Stimulated activated naive CD4-positive, alpha-beta T cell (primary cell): ENCODE measurements at places on chromosomes 6 and 20.

- DNase-seq: no peak
Measured at GRCh38 chr6:28208111-28208659, 16.9 kb upstream of the ZSCAN9 start.

- DNase-seq: no peak
Measured at GRCh38 chr6:104940893-104941728, 15.8 kb upstream of the LIN28B start.

DNA sequence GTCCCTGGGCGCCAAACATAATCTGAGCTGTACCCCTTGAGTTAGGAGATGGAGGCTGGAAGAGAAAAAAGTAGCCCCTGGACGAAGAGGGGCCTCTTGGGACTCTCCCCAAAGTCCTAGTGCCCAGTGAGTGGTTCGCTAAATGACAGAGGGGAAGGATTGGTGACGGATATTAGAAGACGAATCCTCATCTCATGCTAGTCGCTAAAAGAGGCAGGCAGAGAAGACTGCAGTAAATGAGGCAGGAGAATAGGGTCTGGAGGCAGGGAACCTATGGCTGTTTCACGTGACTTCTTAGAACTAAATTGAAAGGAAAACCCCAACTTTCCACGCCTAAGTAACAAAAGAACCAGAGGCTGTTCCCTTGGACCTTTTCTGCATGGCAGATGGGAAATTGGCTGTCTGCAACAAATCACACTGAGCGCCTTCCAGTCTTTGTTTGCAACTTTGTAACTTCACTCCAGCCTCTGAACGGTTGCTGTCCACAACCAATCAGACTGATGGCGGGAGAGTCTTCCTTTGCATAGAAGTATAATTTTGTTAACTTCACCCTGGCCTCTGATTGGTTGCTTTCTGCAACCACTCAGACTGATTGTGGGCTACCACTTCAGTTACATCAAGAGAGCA is 731 bp upstream of the RBL1 start:
- DNase-seq: no peak

GRCh38 chr6:16805243-16805950 is 44.1 kb upstream of the ATXN1 start:
- DNase-seq: no peak

DNA sequence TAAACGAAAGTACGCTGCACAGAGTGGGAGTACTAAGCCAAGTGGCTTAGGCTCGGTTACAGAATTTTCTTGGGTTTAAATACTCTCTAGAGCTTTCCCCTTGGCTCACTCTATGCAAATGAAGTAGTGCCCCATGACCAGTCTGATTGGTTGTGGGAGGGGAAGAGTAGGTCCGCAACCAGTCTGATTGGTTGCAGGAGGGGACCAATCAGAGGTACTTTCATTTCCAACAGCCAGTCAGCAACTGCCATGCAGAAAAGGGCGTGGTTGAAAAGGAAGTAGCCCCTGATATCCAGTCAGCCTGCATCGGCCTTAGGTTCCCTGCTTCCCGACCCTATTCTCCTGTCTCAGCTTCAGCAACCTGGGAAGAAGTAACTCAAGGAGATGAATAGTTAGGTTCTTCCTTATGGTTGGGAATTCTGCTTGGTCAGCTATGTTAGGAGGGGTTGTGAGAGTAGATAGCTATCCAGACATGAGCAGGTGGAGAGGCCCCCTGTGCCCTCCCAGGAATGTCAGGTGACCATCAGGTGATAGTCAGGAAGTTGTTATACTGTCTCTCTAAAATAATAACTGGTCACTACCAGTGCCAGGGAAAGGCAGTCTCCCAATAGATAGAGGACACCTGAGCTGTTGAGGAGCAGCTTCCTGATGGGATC is 57.4 kb downstream of the FARS2 start:
- DNase-seq: no peak

DNA sequence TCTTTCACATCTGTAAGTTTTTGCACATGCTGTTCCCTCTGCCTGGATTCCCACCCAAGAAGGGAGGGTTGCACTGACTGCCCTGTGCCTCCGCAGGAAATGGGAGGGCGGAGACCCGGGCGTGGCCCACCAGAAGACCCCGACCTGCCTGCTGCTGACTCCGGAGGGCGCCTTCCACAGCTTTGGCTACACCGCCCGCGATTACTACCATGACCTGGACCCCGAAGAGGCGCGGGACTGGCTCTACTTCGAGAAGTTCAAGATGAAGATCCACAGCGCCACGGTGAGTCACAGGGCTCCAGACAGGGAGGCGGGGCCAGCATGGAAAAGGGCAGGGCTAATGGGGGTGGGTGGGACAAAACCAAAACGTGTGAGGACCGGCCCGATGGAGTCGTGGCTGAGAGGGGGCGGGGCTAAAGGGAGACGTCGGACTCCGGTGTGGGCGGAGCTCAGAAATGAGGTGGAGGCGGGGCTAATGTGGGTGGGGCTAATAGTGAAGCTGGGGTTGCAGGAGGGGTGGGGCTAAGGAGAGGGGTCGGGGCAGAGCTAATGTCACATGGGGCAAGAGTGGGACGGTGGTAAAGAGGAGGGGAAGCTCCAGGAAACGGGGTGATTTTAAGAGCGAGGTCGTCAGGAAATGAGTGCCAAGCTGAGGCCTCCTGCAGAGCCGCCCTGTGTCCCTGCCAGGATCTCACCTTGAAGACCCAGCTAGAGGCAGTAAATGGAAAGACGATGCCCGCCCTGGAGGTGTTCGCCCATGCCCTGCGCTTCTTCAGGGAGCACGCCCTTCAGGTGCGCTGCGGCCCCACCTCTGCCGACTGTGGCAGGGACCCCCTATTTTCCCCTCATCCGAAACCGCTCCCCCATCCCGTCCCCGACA is 12.6 kb downstream of the HSPA12B start:
- peak; percentile 72 for DNase-seq

GRCh38 chr20:59460352-59460751 is 144.0 kb upstream of the PHACTR3 start:
- no peak for DNase-seq

DNA sequence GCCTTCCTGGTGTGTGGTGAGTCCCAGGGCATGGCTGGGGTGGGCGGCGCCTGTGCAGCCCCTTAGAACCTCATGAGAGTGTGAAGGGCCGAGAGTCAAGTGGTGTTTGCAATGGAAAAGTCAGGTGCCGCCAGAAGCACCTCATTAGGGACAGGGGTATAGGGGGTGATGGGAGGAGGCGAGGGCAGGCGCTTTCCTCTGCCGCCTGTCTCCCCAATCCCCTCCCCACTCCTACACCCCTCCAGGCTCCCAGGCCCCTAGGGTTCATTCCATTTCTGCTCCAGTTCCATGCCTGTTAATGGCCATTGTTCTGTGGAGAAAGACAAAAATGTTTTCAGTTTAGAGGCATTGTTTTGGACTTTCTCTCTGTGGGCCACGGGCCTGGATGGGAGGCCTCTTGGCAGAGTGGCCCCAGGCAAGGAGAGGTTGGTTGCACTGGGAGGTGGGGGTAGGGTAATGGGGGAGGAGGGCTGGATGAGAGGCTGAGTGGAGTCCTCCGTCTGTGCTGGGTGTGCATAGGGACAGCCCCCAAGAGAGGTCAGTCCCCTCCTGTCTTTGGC is 21.4 kb upstream of the SCUBE3 start:
- no peak for DNase-seq

DNA sequence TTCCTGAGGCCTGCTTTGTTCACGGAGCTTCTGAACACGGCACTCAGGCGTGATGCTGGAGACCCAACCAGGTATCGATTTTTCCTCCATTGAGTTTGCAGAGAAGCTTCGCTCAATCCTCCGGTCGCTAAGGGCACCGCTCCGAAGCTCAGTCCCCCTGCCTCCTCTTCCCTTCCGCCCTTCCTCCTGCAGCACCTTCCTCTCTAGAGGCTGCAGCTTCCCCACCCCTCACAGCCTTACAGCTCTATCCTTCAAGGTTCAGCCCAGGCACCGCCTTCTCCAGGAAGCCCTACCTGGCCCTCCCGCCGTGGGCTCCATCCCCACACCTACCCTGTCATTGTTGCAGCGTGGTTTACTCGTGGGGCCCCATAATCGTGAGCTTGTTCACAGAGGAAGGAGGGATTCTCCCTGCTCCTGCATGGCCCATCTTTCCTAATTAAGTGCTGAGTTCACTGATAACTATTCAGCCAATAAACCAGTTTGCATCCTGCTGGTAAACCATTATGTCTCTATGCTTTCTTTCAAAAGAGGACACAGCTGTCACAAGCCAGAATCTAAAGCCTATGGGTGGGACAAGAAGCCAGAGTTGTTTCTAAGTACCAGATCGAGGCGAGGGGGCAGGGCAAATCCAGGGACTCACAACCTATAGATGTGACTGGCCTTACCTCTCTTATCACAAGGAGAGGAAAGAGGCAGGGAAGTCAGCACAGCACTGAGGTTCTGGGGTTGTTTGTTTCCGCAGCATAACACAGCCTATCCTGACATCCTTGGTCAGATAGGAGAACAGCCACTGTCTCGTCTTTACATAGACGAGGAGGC is 152.0 kb downstream of the GRM4 start:
- DNase-seq: no peak

GRCh38 chr6:123434186-123434585 is 202.6 kb downstream of the TRDN start:
- no peak for DNase-seq

GRCh38 chr6:136089876-136090275 is 160.2 kb downstream of the MTFR2 start:
- no peak for DNase-seq

DNA sequence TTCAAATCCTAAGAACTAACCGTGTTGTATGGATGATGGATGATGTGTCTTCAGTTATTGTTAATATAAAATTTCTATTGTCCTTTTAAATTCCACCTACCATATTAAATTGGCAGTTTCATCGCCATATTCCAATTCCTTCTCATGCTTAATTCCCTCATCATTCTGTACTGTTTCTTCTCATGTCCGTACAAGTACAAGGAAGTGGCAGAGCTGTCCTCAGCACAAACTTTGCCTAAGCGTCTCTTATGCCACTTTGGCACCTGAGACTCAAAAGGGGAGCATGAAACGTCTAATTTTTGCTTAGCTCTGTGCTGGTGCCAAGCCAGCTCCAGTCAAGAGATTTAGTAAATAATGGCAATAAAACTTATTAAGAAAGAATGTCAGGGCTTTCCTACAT is 158.2 kb upstream of the LAMA2 start:
- DNase-seq: no peak

- DNase-seq: no peak
Measured at GRCh38 chr6:138007014-138007472, 100.2 kb downstream of the PERP start.
